ENCODE measurements at places on chromosomes 16 and 17. TPM values are rescaled to one million over a fixed set of nuclear protein-coding genes. Genes with fewer than 3 reads are reported as not detected.

DNA sequence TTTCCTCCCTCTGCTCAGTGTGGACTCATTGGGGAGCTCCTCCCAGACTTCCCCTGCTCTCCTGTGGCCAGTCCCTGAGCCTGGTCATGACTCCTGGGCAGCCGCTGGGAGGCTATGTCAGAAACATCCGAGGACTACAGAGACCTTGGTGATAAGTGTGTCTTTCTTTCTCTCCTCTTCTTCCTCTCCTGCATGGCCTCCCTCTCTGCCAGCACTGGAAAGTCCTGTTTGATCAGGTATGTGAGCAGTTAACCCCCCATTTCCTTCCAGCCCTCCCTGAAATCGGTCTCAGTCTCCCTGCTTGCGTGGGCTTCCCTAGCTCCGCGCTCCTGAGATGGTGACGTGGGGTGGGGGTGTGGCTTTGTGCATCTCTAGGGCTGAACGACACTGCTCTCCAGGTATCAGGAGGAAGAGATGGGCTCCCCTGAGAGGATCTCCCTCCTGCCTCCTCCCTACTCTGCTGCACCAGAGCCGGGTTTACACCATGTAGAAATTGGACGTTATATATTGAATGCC lies 2.1 kb downstream of the RHBDL3 start:
- DNase-seq, result peak; percentile 29

The GNGT2 gene
- 42.9 TPM for polyA plus RNA-seq

The MYH11 gene
- polyA plus RNA-seq, result 29.9 TPM

DNA sequence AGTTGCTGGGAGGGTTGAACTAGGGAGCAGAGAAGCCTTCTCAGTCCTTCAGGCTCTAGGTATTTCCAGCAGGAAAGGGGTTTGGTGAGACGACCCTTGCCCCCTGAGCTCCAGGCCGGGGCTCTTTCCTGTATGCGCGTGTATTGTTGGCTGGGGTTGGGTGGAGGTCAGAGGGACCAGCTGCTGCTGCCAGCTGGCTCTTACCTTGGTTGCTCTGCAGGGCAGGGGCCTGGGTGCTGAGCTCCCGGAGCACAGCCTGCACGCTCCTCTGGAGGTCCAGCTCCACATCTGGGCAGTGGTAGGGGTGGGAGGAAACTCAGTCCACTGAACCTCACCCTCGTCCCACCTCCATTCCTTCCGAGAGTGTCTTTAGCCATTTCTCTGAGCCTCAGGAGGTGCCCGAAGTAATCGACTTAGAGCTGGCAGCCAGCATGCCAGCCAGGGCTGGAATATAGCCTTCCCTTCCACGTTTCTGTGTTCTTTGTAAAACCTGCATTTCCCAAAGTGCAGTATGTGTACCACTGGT lies 28.0 kb downstream of the PIK3R6 start:
- no peak for DNase-seq

GRCh38 chr17:7369825-7370224 lies 11.1 kb upstream of the TNK1 start:
- DNase-seq, result no peak

All from spleen (tissue), 13 donors.